BJ (cell line): ENCODE measurements at places on chromosomes 4 and X. TPM values are rescaled to one million over a fixed set of nuclear protein-coding genes. Genes with fewer than 3 reads are reported as not detected.

DNA sequence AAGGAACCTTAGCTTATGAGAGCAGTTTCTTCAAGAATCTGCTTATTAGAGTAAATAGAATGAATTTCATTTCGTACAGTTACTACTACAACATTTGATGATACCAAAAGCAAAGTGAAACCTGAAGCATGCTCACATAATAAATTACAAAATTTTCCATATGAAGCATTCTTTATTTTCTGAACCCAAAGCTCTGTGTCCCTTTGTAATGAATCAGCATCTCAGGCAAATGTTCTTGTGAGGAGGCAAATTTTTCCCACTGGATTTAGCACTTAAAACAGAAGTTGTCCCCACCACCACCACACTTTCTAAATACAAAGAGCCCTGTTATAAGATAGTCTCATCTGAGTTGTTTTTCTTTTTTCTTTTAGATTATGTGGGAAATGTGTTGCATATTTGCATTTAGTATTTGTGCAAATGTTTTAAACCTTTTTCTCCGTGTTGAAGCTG is 70.7 kb upstream of the NFKB1 start:
- DNase-seq = no peak

- DNase-seq = no peak
Measured at GRCh38 chrX:6002056-6002455, 226.6 kb downstream of the NLGN4X start.

DNA sequence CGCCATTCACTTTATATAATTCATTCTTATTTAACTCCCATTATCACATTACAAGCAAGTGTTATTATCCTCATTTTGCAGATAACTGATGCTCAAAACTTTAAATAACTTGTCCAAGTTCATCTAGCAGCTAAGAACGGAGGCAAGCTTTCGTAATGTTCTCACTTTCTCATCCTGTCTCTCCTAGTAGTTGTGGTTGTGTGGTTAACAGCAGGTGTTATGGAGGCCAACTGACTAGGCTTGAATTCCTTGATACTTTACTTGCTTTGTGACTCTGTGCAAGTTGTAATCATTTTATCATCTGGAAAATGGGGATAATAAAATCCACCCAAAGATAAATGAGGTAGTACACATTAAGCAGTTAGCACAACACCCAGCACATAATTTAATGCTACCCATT is 109.9 kb upstream of the PTPN13 start:
- no peak for DNase-seq

GRCh38 chr4:155854582-155855226 is 11.4 kb downstream of the ASIC5 start:
- peak; percentile 4 for DNase-seq

DNA sequence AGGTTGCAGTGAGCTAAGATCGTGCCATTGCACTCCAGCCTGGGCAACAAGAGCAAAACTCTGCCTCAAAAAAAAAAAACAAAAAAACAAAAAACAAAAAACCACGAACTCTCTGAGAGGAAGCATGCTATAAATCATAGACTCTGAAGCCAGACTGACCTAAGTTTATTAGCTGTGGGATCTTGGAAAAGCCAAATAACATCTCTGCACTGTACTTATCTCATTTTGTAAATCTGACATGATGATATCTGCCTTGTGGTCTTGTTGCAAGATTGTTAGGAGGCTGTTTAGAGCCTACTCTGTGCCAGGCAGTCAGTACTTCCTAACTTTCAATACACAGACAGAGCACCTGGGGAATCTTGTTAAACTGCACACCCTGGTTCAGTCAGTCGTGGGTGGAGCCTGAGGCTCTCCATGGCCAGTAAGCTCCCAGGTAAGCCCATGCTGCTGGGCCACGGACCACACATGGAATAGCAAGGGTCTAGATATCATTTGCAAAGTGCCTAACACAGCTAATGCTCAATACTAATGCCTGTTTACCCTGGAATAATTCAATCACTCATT is 107.6 kb upstream of the SMIM10 start:
- no peak for DNase-seq

DNA sequence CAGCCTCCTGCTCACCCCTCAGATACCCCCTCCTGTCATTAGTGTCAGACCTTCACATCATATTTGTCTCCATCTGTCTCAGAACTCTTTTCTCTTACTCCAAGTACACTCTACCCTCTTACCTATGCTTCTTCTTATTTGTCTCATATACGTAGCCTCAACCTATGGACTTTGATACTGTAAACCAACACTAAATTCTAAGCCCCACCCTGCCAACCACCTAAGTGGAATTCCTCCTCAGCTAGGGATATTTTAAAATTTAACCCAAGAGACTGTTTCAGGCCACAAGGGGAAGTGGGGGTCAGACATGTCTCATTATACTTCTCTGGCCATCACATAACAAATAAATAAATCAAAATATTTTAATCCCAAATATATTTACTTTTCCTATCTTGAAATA is 778.1 kb upstream of the GRID2 start:
- DNase-seq = no peak

- no peak for DNase-seq
Measured at GRCh38 chr4:142728233-142728632, 117.9 kb downstream of the INPP4B start.

DNA sequence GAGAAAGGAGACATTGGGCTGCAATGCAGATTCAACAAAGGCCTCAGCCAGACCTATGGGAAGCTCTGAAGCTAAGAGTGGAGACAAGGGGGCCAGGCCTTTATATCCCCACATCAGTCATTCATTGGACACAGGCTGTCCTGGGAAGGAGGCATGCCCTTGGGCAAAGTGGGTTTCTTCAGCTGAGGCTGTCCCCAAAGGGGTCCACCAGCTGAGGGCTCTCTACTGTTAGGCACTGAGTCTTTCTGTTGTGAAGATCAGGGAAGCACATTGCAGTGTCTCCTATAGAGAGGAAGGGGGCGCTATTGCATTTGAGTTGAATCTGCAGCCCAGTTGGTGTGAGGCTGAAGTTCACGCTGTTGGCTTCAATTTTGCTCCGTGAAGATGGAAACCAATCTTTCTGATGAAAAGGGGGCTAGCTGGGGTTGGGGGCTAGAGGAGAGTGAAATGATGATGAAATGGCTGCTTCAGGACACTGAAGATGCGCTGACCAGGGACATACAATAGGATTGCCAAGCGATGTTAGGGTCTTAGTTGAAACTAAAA is 48.0 kb downstream of the SLC25A5 start:
- DNase-seq = no peak

GRCh38 chr4:107725281-107725859 is 5.3 kb upstream of the PAPSS1 start:
- no peak for DNase-seq

DNA sequence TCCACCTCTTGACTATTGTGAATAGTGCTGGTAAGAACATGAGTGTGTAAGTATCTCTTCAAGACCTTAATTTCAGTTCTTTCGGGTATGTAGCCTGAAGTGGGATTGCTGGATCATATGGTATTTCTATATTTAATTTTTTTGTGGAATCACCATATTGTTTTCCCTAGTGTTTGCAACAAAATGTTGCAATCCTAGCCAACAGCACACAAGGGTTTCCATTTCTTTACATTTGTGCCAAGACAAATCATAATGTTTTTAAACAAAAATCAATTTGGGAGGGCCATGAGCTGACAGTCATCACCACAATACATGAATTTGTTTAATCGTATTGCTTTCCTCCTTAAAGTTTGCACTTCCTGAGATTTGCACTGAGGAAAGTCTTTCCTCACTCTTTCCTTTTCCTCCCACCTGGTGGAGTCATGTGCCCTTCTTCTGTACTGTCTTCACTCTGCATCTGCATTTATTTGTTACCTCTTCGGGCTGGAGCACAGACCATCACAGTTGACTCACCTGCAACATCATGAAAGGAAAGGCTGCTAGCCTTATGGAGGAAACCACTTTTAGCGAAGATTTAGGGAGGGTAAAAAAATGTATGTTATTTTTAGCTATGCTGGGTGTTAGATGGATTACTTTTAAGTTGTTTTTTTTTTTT is 269.4 kb downstream of the DCTD start:
- no peak for DNase-seq

DNA sequence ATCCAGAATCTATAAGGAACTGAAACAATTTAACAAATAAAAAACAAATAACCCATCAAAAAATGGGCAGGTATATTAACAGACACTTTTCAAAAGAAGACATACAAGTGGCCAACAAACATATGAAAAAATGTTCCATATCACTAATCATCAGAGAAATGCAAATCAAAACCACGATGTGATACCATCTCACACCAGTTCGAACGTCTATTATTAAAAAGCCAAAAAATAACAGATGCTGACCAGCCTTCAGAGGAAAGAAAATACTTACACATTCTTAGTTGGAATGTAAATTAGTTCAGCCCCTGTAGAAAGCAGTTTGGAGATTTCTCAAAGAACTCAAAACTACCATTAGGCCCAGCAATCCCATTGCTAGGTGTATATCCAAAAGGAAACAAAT is 687.9 kb upstream of the AADAT start:
- no peak for DNase-seq

DNA sequence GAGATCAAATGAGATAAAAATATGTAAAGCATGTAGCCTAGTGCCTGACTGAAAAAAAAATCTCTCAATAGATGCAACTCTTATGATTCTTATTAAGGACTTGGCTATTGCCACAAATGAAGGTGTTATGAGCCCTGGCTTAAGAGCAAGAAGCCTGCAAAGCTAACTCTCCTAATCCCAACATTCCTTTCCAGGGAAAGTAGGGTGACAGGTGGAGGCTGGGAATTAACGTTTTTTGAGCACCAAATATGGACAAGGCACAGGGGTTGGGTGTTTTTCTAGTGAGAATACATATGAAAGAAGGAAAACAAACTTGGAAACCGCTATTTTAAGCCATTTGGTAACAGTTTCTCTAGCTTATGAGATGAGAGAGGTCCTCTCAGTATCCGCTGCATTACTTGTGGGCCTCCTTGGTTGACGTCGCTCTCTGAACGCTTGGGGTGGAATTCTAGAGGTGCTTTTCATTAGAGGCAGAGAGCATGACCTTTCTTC is 2.4 kb downstream of the RHOH start:
- no peak for DNase-seq

DNA sequence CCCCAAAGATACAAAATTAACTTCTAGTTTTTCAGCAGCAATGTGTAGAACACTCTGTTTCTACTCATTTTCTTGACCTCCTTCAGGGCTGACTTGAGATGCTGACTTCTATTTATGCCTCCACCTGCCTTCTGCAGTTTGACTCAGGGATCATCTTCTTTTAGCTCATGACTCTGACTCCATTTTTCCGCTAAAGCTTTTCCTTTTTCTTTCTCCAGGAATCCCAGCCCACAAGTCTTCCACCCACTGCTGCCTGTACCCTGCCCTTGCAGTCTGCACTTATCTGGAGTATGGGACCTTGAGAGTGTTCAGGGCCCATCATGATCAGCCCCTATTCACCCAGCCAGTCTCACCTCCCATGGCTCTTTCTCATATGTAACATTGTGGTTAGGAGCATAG is 14.9 kb upstream of the KLHL2 start:
- DNase-seq = no peak

DNA sequence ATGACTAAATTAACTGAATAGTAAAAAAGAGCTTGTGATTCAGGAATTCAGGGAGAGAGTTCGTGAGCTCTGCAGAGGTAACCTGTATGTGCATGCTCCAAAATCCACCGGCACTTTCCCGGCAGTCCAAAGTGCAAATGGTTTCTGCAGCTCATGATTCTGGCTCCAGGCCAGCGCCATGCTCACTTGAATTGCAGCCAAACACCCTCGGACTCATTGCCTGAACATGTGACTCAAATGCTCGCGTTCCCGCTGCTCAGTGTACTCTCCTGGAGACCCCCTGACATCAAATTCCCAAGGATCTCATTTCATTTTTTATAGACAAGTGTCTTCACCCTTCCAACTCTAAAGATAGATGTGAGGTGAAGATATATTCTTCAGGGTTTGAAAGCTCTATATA is 44.1 kb upstream of the SH3RF1 start:
- DNase-seq = no peak

DNA sequence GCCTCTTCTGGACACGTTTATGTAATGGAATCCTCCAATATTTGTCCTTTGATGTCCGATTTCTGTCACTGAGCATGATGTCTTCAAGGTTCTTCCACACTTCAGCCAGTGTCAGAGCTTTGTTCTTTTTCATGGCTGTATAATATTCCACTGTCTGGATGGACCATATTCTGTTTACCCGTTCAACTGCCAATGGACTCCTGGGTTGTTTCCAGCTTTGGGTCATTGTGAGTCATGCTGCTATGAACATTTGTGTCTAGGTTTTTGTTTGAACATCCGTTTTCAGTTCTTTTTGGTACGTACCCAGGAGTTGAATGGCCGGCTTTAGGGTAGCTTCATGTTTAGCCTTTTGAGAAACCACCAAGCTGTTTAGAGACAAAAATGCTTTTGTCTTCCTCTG is 93.2 kb downstream of the SHOX start:
- DNase-seq = no peak

DNA sequence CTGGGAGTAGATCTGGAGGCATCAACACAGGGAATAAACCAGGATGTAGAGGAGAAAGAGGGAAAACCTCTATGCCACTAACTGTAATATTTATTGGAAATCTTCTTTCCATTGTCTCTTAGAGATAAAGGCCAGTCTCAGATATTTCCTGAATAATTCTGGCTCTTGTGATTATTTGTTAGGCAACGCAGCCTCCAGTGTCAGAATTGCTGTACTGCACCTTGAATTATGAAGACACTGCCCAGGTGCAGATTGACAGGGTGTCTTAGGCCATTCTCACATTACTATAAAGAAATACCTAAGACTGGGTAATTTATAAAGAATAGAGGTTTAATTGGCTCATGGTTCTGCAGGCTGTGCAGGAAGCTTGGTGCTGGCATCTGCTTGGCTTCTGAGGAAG is 100.7 kb upstream of the ZDHHC15 start:
- no peak for DNase-seq

DNA sequence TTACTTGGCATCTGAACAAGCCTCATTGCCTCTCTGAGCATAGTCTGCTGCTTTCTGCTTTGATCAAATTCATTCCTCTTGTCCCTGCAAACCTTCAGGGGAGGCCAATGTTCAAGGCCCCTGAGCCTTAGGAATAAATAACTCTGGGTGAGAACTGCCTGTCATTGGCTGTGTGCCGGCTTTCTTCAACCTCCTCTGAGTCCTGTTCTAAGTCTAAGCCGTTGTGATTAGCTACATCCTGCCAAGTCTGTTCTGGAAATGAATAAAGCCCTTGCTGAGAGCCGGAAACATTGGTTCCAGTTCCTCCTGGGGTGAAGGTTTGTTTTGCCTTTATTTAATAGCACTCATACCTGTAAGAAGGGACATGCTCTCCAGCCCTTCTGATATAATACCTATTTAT is 13.8 kb downstream of the RNF4 start:
- DNase-seq = no peak

DNA sequence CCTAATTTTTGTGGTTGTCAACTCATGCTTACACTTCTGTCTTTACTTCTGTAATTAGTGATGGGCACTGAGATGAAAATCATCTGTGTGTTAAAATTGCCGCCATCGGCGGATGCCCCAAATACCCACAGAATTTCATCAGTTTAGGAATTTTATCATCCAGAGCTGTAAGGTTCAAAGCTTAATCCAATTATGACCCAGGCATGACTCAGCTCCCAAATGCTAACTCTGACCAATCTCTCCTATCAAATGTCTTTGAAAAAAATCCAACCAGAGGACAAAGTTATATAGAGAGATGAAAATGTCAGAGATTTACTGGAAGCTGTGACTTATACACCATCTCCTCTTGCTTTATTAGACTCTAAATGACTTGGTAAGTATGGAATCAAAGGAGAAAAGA is 1048.7 kb upstream of the PRKX start:
- DNase-seq = no peak

Gene CACNA1F
- 0.01 TPM in 1 of 2 replicates, not detected in the other for polyA plus RNA-seq

Gene NPNT
- polyA plus RNA-seq = not detected in 2 replicates

Gene FREM3
- not detected in 2 replicates for polyA plus RNA-seq

Gene PABPC1L2B
- not detected in 2 replicates for polyA plus RNA-seq
